Endothelial cell of coronary artery (primary cell): ENCODE measurements at places on chromosomes 16 and 17. TPM values are rescaled to one million over a fixed set of nuclear protein-coding genes. Genes with fewer than 3 reads are reported as not detected.

MPV17L gene
- 0.09 and 0.18 TPM in 2 replicates for total RNA-seq

HSD17B2 gene
- total RNA-seq, result 0.45 and 1.7 TPM in 2 replicates

PTX4 gene
- not detected in 2 replicates for total RNA-seq

ZSCAN10 gene
- 0.19 TPM in 1 of 2 replicates, not detected in the other for total RNA-seq

PYDC1 gene
- not detected in 2 replicates for total RNA-seq

GH2 gene
- total RNA-seq, result not detected in 2 replicates

NPIPB5 gene
- 70.3 and 130 TPM in 2 replicates for total RNA-seq

NAA60 gene
- 9.2 and 13.6 TPM in 2 replicates for total RNA-seq

CCL17 gene
- total RNA-seq, result not detected in 2 replicates

SMIM5 gene
- total RNA-seq, result not detected in 2 replicates

TOX3 gene
- not detected in 2 replicates for total RNA-seq

ATAD5 gene
- 1.9 and 2.8 TPM in 2 replicates for total RNA-seq

SPATA22 gene
- total RNA-seq, result 0.09 TPM in 1 of 2 replicates, not detected in the other

TBC1D3K gene
- not detected in 2 replicates for total RNA-seq

TP53TG3 gene
- not detected in 2 replicates for total RNA-seq

MT4 gene
- not detected in 2 replicates for total RNA-seq

KRT20 gene
- total RNA-seq, result not detected in 2 replicates

PRKCB gene
- 0.09 TPM in 1 of 2 replicates, not detected in the other for total RNA-seq

SULT1A4 gene
- 5.4 and 6.2 TPM in 2 replicates for total RNA-seq

SNRNP25 gene
- 21.6 and 45.2 TPM in 2 replicates for total RNA-seq

TCAP gene
- 0.18 and 0.28 TPM in 2 replicates for total RNA-seq

TGFB1I1 gene
- 23.8 and 41.5 TPM in 2 replicates for total RNA-seq

RAB34 gene
- 47.1 and 74.8 TPM in 2 replicates for total RNA-seq

MVP gene
- 250 and 373 TPM in 2 replicates for total RNA-seq

HS3ST4 gene
- total RNA-seq, result not detected in 2 replicates

SYT17 gene
- total RNA-seq, result 0.38 and 0.72 TPM in 2 replicates

PDK2 gene
- 7.8 and 11.5 TPM in 2 replicates for total RNA-seq

PPP1R1B gene
- not detected in 2 replicates for total RNA-seq

UBTF gene
- 47.6 and 55.3 TPM in 2 replicates for total RNA-seq

ZP2 gene
- not detected in 2 replicates for total RNA-seq

HES7 gene
- total RNA-seq, result 0.09 TPM in 2 replicates

ABCA9 gene
- 2.4 and 4.4 TPM in 2 replicates for total RNA-seq

TEKT5 gene
- not detected in 2 replicates for total RNA-seq

ARHGAP44 gene
- 0.18 and 0.28 TPM in 2 replicates for total RNA-seq

ALOX12B gene
- not detected in 2 replicates for total RNA-seq

CRK gene
- 125 and 130 TPM in 2 replicates for total RNA-seq

INCA1 gene
- total RNA-seq, result 0.18 and 0.56 TPM in 2 replicates
